T-helper 2 cell treated with Interferon-gamma antibody and Interleukin-4, amounts not matched to agents 5 μg/mL and 100 μg/mL, for 36 hours (primary cell): ENCODE measurements at places on chromosomes 1 and 21.

GRCh38 chr21:41045534-41046268 is 122.3 kb upstream of the BACE2 start:
- DNase-seq, result no peak

GRCh38 chr1:111127923-111128643 is 11.8 kb downstream of the DRAM2 start:
- DNase-seq, result no peak

DNA sequence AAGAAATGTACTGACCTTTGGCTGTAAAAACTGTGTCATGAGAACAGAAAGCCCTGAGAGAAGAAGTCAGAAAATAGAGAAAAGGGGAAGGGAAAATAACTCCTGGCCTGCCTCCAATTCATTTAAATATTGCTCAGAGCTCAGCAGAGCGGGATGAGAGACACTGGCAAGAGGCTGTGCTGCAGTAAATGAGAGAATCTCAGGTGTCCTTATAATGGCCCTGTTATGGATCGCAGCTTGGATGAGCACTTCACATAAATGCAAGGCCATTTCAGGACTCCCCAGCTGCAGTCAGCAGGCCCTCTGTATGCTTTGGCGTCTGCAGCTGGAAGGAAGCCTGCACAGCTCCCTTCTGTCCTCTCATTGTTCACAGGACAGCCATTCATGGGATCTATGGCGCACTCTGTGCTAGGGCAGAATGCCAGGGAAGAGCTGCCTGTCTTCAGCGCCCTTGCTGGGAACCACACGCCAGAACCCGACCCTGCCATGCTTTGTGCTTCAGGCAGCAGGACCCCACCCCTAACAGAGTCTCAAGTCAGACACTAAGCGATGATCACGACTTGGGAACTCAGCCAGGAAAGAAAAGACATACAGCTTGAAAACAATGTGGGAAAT is 20.7 kb upstream of the ABCB10 start:
- DNase-seq, result no peak

DNA sequence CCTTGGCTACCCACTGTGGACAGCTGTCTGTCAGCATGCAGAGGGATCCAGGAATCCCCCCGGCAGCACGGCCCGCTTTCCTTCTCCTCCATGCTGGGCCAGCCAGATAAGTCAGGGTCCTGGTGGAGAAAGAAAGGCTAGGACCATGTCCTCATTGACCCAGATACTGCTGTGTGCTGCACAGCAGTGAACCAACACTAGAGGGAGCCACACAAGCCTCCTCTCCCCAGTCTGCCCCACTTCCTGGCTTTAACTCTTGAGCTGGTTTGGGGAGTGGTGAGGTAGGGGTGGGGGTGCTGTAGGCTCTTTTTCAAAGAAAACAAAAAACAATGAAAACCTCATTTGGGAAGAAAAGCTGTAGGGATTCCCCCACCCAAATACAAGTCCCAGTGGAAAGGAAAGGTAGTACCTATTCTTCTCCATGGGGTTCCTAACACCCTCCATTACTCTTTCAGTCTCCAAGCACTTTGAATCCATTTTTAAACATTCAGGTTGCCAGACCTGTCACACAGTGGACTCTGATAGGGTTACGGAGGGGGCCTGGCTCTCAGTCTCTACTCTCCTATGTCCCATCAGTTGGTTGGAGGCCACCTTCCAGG is 84.9 kb upstream of the CD1D start:
- peak; percentile 10 for DNase-seq

GRCh38 chr1:215001419-215002021 is 81.0 kb upstream of the KCNK2 start:
- DNase-seq, result no peak

DNA sequence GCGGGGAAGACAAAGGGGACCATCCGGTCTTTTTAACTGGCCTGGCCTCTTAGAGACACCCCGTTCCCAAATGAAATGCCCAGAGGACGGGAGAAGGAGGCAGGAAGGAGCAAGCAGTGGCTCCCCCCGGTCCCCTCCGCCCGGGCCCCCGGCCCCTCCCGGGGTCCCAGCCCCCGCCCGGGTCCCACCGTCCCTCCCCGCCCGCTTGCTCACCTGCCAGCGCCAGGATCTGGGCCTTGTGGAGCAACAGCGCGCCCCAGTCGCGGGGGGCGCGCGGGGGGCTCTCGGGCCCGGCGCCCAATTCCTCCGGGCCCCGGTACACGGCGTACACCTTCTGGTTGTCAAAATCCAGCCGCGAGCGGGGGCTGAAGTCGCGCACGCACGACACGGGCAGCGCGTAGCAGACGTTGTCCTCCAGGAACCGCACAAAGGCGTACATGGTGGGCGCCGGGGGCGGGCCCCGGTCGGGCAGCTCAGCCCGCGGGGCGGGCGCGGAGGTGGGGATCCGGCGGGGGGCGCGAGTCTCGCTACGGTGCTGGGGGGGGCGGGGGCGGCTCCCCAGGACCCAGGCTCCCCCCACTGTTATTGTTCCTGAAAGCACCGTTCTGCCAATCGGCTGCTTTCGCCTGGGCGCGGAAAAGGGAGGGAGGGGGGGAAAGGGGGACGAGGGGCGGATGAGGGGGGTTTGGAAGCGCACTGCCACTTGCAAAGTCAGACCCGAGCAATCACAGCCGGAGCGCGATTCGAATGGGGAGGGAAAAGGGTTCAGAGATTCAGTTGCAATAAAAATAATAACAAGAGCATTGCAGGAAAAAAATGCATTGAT is at the start of gene BEND5:
TSS of gene BEND5 (minus strand) at position 499 of the 826 bp plus-strand sequence. CDS start at position 439, 60 bp downstream.
- peak; percentile 50 for DNase-seq

DNA sequence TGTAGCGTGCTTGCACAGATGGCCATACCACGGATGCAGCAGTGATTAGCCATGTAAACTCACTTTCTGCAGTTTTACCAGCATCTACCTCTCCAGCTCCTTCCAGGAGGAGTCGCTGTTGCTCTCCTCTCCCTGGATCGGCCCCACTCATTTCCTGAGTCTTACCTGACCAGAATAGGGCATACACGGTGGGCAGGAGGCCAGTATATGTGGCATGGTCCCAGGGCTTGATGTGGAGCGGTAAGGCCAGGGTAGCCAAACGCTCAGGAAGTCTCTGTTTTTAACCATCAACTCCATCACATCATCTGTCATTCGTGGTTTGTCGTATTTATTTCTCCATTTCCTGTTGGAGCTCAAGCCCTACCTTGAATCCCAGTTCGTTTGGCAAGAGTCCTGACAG is 163.4 kb upstream of the USP24 start:
- no peak for DNase-seq

- DNase-seq, result peak; percentile 51
Measured at GRCh38 chr1:110053552-110054428, 16.7 kb downstream of the ALX3 start.

DNA sequence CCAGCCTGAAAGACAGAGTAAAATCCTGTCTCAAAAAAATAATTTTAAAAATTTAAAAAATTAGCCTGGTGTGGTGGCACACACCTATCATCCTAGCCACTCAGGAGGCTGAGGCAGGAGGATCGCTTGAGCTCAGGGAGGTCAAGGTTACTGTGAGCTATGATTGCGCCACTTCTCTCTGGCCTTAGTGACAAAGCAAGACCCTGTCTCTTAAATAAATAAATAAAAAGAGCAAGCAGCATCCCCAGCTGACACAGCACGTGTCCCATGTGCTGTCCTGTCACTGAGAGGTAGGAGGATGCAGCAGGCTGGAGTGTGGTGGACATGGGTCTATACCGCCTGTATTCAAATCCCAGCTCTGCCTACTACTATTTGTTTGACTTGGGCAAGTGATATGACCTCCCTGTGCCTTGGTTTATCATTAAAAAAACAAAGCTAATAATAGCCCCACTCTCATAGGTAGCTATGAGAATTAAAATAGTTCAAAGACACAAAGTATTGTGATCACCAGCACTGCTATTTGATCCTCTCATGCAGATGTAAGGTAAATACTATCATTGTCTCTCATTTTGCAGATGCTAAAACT is 22.2 kb upstream of the ECE1 start:
- DNase-seq, result no peak

GRCh38 chr1:172268237-172268636 is 152.2 kb upstream of the C1orf105 start:
- no peak for DNase-seq

DNA sequence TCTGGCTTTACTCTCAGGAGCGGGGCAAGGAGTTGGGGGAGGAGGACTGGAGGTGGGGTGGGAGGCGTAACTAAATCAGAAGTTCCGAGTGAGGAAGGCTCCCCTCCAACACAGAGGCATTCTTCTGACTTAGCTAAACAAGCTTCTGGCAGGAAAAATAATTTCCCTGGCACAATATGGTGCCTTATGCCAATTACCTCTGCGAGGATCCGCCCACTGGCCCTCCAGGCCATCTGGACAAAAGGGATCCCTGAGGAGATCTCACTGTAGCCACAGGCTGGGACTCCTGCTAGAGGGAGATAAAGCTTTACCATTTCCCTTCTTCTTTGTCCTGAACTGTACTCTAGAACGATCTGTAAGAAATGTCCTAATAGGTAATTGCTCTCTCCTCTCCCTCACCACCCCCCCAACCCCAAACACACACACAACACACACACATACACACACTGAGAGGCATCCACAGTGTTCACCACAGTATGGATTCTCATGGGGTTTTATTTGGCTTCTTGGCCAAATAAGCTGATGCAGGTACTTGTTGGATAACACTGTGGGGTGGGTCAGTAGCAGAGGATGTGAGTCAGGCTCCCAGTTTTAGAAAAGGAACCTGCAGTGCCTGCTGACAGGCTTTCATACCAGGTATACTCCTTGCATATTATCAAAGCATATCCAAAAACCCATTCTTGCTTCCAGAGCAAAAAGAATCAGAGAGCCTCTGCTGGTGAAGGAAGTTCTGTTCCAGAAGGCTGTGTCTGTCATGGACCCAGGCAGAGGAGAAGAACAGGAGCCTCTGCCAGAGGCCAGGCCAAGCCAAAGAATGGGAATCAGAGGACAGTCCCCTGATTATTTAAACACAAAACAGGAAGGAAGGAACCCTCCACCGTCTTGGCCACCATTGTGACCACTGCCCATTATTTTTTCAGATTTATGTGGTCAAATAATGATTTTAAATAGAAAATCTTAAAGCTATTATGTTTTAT is 169.1 kb downstream of the C1orf21 start:
- no peak for DNase-seq

- no peak for DNase-seq
Measured at GRCh38 chr21:28817871-28818270, 174.8 kb downstream of the LTN1 start.

GRCh38 chr1:187051618-187052232 is 223.0 kb downstream of the PLA2G4A start:
- DNase-seq, result no peak

DNA sequence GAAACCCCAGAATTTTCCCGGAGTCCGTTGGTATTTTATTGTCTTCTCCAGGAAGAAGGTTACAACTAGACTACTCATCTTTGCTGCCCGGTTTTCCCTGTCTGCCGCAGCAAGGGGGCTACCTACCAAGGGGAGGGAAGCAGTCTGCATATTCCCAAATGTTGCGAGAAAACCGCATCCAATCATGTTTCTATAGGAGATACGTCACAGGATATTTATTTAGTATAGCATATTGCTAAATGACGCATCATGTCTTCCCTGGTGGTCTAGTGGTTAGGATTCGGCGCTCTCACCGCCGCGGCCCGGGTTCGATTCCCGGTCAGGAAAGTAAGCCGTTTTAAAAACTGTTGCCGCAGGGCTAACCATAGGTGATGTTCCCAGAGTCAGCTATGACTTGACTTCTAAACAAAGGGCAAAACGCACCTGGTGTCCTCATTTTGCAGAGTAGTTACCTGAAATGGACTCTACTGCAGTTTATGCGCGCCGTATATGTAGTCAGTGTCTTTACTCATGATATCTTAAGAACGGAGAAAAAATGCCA is 15.2 kb upstream of the ZNF692 start:
- peak; percentile 80 for DNase-seq

- DNase-seq, result no peak
Measured at GRCh38 chr1:99950486-99950885, 19.3 kb upstream of the SLC35A3 start.

GRCh38 chr1:17717594-17718535 is 37.3 kb upstream of the ACTL8 start:
- DNase-seq, result no peak

- DNase-seq, result no peak
Measured at GRCh38 chr1:54069791-54070170, 16.4 kb downstream of the TCEANC2 start.

DNA sequence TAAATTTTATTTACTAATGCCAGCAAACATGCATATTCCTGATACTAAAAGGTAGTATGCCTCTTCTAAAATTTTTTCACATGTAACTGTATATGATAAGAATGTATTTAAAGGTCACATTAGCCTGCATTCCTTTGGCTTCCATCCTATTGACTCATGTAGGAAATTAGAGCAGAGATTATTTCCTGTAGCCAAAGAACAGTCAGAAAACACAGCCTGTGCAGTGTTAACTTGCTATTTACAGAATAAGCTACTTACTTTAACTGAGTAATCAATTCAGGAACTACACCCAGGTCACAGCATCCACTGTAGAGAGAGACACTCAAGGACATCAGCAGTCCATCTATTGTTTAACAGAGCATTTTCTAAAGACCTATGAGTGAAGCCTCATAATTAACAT is 154.5 kb upstream of the ADGRL4 start:
- no peak for DNase-seq

- no peak for DNase-seq
Measured at GRCh38 chr1:204511366-204511765, 4.8 kb upstream of the MDM4 start.

- DNase-seq, result peak; percentile 84
Measured at GRCh38 chr1:226110249-226111097, 48.0 kb downstream of the H3-3A start.

DNA sequence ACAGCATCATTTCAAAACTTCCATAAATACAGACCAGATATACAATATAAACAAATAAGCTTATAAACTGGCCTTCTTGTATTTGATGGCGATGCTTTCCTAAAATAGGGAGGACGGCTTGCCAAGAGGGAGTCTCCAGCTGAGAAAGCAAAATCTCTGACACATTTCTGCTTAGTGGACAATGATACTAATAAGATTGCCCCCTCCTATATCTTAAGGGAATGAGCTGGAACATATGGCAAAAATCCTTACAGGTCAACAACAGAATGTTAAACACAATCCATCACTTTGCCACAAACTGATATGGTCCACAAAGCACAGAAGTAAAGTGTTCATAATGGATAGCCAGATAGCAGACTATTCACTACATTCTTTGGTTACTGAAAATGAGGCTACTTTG is 7.1 kb upstream of the GADD45A start:
- DNase-seq, result no peak

DNA sequence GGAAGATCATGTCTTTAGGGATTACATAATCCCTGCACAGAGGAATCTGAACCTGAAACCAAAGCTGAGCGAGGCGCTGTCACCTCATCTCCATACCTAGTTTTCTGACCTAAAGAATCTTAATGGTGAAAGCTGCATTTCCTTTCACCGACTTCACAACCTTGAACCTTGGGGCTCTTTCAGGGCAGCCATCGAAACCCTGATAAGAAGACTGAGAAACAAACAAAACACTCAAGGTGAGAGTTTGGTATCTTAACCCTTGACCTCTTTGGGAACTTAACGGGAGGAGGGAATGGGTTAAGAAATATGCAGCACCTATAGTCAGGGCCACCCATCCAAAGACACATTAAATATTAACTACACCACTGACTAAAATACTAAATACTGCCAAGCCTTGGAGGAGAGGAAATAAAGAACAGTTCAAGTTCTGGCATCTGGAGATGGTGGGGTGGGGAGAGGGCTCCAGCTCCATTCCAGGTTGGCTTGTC is 2.0 kb downstream of the C1orf116 start:
- no peak for DNase-seq

GRCh38 chr1:118928739-118929554 is 59.2 kb downstream of the TBX15 start:
- DNase-seq, result no peak
